ENCODE measurements at places on chromosomes 6 and 20.

GRCh38 chr20:7579888-7580287 lies 360.4 kb downstream of the HAO1 start:
- DNase-seq = no peak

GRCh38 chr20:40291493-40292135 lies 397.4 kb downstream of the MAFB start:
- no peak for DNase-seq

DNA sequence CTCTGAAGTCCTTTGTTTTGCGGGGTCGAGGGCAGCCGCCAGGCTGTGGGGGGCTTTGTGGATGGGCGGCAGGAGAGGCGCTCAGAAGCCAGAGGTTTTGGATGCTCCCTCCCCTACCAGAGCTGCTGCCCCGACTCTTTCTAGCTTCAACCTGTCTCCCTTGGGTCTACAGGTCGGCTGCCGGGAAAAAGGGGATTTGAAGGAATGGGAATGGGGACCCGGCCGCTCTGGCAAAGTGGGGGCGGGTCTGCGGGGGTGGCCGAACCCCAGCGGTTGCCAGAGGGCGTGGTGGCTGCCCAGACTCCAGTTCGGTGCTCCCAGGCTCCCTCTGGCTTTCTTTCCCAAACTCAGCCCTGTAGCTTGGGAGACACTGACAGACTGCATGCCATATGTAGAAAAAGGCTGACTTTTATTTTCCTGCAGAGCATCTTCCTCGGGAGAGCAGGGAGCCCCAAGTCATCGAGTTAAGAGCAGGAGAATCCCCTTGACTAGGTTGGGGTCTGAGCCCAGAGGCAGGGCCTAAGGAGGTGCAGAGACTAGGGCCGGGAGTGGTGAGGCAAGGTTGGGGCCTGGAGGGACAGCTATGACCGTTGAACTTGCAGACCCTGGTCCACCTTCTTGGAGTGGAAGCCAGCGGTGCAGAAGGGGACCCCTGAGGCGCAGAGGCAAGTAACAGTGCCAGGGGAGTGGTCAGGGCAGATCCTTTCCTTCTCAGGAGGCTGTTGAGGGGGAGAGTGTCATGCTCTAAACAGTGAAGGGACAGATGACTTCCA lies 1.4 kb upstream of the PPP1R18 start:
- DNase-seq = no peak

DNA sequence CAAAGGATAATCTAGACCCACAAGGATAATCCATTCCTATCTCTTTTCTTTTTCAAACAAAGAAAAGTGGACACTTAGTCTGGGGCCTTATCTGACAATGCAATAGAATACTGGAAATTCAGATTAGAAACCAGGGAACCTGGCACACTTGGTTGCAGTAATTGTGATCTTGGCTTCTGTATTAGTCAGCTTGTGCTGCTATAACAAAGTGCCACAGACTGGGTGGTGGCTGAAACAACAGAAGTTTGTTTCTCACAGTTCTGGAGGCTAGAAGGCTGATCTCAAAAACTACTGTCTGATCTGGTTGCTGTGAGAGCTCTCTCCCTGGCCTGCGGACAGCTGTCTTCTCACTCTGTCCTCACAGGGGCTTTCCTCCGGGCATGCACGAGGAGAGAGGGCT lies 49.4 kb downstream of the SNRNP48 start:
- no peak for DNase-seq

GRCh38 chr20:24734139-24734538 lies 214.9 kb upstream of the CST7 start:
- no peak for DNase-seq

DNA sequence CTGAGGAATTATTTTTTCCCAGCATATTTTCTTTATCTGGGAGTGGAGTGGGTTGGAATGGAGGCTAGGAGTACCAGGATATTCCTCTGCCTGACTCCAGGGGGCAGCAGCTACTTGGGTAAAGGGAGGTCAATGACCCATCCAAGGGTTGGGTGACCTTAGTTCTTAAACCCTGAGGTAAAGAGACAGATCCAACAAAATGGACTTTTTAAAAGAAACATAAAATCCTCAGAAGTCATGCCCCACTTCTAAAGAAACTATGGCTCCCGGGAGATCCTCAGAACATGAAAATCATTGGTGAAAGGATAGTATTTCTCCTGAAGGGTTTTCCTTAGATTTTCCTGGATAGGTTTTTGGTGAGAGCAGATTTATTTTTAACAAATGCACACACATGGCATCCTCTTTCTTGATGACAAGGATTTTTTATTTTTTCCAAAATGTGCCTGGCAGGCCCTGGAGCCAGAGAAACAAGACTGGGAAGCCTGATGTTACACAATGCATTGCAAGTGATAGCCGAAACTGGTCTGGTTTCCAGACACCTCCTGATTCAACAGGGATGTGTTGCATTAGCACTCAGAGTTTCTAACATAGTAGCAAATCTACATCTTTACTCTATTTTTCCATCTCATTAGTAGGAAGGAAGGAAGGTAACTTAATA lies 240.9 kb upstream of the BTBD3 start:
- DNase-seq = no peak

- DNase-seq = no peak
These were observed 289.7 kb upstream of the RNF24 start for GRCh38 chr20:4305091-4305490.

GRCh38 chr6:56932910-56933477 lies 21.9 kb upstream of the BEND6 start:
- no peak for DNase-seq

GRCh38 chr6:148364056-148364824 lies 21.6 kb downstream of the SASH1 start:
- DNase-seq = no peak

DNA sequence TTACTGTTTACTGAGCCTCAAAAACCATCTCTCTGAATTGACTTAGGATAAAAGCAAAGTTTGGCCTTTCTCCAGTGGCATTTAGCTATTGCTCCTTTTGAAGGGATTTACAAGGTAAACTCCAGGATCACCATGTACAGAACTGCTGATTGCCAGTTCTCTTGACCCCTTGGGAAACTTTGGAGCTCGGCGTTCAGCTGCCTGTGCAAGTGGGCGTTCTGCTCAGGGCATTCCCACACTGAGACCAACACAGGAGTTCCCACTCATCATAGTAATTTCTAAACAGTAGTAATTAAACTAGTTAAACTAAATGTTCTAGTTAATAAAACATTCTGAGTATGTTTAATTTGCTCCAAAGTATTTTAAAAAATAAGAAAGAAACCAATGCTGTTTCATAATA lies 14.9 kb downstream of the KCNQ5 start:
- no peak for DNase-seq

DNA sequence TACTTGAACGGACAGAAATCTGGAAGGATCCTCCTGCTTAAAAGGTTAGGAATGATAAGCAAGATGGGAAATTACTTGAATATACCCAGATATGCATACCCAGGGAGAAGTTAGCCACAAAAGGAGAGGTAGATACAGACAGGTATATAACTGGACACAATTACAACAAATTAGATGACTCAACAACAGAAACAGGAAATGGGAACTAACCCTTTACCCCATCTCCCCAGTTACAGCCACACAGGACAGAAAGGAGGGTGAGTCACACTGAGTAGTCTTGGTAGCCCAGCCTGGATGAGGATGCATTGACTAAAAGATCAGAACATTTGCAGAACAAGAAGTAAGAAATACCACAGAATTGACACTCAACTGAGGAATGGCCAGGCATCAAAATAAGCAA lies 61.2 kb downstream of the C6orf52 start:
- peak; percentile 5 for DNase-seq

DNA sequence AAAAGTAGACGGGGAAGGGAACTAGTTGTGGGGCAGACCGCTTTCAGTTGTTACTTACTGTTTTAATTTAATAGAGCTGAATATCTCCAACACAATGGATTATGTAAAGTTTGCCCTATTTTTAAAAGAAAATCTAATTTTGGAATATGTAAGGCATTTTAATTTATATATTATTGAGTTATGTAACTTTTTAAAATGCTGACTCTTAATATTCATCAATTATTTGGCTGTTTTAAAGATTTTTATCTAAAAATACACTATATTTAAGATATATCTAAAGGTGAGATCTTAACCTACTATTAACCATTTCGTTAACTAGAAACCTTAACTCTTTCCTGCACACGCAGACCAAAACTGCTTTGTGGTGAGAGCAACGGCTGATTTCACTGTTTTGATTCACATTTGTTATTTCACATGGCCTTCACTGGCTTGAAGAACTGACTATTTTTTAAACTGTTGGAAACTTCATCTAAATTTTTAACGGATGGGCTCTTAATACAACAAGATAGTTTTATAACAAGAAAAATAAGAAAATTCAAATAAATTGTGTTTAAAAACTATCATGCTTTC lies 87.9 kb downstream of the HUS1B start:
- no peak for DNase-seq

DNA sequence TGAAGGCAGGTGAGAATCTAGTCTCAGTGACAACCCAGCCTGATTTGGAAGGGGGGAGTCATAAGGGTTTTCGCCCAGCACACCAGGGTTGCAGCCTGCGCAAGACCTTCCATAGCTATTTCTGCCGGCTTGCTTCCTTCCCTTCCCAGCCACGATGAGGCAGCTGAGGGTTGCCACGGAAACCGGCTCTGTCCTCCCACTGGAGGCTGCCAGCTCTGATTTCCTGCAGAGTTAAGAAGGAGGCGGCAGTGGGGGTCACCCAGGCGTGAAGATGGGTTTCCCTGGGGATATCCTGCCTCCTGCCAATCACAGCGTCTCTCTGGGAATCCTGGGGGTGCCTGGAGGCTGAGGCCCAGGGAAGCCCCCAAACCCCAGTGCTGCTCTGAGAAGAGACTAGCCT lies 23.1 kb upstream of the KCNB1 start:
- no peak for DNase-seq

GRCh38 chr6:107361753-107362604 lies 97.4 kb downstream of the PDSS2 start:
- no peak for DNase-seq

DNA sequence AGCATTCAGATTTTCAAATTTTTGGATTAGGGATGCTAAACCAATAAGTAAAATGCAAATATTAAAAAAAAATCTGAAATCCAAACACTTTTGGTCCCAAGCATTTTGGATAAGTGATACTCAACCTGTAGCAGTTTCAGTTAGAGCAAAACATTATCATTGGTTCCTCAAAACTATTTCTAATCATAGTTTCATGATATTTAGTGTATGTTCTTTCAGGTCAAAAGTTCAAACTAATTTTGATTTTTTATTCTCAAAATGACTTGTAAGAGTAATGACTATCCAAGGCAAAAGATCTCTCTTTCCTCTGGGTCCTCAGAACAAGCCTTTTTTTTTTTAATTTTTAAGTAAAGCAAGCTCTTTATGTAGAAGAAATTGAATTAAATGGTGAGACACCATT lies 64.0 kb upstream of the TFB1M start:
- DNase-seq = no peak

- peak; percentile 6 for DNase-seq
These were observed 83.5 kb upstream of the SPTLC3 start for GRCh38 chr20:12925210-12925755.

GRCh38 chr6:80319196-80319595 lies 212.7 kb downstream of the BCKDHB start:
- no peak for DNase-seq

- DNase-seq = no peak
These were observed 22.1 kb upstream of the FOXP4 start for GRCh38 chr6:41523915-41524633.

GRCh38 chr6:73045609-73046008 lies 179.7 kb downstream of the KHDC1L start:
- no peak for DNase-seq

DNA sequence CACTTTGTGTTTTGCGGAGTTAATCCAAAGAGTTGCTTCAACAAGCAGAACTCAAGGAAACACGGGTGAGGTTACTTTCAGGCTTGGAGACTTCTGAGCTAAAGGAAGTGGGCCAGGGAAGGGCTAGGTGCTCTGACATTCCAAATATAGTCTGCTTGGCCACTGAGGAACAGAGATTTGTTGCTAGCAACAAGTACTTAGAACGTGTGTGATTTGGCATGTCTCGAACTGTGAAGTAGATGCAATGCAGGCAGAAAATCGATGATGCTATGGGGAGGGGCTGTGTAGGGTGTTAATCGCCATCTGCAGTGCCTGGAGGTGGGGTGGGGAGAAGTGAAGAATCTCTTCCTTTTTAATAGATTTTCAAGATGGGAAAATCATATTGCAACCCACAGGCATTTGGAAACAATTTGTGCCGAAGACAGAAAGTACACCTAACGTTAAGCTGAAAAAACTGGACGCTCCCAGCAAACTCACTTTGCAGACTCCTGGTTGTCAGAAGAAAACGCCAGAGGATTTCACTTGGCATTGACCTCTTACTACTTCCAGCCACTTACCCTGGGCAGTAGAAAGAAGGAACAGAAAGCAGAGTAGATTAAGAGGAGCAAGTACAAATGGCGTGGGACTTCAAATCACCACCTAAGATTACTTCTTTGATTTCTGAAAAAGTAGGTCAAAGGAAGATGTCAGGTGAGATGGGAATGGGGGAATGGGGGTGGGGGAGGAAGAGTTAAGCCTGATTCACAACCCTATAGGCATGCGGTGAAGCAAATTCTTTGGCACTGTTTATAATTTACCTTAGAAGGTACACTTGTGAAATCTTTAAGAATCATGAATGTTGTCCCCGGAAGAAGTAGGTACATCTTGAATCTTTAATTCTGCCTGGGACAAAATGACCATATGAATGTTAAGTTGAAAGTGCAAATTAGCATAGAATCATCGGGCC lies 314.1 kb downstream of the CD83 start:
- DNase-seq = no peak

GRCh38 chr20:49865559-49865958 lies 49.8 kb downstream of the SPATA2 start:
- no peak for DNase-seq

DNA sequence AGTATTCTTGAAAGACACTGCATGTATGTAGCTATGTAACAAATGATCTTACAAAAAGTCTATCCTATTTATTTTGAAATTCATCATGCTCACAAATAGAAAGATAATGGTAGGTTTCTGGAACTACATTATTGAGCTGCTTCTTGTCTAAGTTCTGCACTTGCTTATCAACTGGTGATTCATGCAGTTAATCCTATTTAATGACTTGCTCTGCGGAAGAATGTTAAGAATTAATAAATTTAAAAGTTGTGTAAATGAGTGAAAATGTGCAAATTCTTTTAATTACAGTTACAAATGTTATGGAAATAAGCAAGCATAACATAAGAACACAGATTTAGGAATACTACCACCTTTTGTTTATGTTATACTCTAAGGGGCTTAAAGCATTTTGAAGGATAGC lies 67.1 kb upstream of the MCM9 start:
- no peak for DNase-seq

DNA sequence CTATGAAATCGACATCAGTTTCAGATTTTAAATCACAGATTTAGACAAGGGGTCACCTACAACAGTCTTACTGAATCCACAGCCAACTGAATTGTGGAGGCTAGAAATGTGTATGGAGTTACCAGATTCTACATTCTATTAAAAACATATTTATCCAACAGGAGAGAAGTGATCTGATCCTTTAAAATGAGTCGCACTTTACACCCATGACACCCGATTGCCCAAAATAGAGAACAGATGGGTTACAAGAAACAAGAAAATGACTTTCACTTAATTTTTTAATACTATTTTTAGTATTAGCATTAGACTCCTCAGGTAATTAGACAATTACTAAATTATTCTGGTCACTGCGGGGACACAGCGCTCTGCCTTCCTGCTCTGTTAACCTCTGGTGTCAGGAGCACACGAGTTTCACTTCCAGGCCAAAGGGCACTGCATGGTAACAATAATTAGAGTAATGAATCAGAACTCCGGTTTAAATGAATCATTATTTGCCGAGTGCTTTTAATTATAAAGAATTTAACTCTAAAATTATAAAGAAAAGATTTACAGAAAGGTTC lies 108.6 kb downstream of the ATP9A start:
- DNase-seq = no peak

Data from CD4-positive, alpha-beta T cell treated with Interleukin-10 for 1 hour (primary cell).